ENCODE measurements at places on chromosomes 7 and 10. TPM values are rescaled to one million over a fixed set of nuclear protein-coding genes. Genes with fewer than 3 reads are reported as not detected.

DNA sequence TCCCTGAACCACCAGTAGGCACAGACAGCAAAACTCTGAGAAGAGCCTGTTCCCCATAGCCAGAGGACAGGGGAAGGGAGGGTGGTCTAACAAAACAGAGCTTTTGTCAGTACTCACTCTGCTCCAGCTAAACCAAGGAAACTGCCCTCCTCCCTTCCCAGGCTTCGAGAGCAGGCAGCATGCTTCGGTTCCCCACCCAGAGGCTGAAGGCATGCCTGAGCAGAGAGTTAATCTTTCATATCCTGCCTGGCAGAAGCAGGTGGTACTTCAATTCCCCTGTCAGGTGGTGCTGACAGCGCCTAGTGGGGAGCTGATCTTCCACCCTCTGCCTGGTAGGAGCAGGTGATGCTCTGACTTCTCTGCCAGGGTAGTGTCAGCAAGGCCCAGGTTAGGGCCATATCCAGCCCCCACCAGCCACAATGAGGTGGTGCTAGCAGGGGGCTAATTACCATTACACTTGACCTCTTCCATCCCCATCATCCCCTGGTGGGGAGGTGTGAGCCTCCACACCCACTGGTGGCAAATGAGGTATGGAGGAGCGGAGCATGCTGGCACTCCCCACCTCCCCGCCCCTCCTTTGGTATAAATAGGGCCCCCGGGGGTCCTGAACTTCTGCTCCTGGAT is 35.1 kb downstream of the SDK1 start:
- no peak for DNase-seq
- peaks cover 5% of the 10 kb centered on the region for H3K36me3 ChIP-seq
- no peak overlapping the region for H3K27ac ChIP-seq

GRCh38 chr7:126462405-126462804 is 790.3 kb downstream of the GRM8 start:
- no peak overlapping the region for H3K4me3 ChIP-seq
- H3K36me3 ChIP-seq, result no peaks in the 10 kb centered on the region
- no peaks in the 10 kb centered on the region for H3K27me3 ChIP-seq
- no peak overlapping the region for H3K27ac ChIP-seq

DNA sequence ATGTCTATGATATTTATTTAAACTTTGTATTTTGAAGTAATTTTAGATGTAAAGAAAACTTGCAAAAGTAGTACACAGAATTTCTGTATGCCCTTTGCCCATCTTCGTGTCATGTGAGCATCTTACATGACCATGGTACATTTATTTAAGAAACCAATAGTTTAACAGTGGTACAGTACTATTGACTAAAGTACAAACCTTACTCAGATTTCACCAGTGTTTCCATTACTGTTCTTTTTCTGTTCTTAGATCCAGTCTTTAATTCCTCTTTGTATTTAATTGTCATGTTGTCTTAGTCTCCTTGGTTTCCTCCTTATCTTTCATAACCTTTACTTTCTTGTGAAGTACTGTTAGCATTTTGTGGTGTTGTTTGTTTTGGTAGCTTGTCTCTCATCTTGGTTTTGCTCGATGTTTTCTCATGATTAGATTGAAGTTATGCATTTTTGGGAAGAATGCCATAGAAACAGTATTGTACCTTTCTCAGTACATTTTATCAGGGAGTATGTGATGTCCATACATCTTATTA is 24.1 kb downstream of the TAX1BP1 start:
- no peak for DNase-seq
- H3K27ac ChIP-seq, result no peak overlapping the region
- H3K4me1 ChIP-seq, result no peaks in the 10 kb centered on the region

DNA sequence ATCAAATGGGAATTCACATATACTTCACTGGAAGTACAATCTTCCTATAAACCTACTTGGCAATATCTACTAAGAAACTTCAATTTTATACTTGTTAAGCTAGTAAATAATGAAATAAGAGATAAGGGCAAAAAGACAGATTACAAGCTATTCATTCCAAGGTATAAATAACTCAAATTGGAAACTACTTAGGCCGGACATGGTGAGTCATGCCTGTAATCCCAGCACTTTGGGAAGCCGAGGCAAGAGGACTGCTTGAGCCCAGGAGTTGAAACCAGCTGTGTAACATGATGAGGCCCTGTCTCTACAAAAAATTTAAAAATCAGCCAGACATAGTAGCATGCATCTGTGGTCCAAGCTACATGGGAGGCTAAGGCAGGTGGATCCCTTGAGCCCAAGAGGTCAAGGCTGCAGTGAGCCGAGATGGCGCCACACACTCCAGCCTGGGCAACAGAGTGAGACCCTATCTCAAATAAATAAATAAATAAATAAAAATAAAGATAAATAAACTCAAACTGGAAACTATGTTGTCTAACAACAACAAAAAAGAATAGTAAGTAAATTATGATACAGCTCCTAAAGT is 37.6 kb downstream of the ARHGAP21 start:
- H3K4me1 ChIP-seq, result peaks cover 9% of the 10 kb centered on the region
- DNase-seq, result no peak
- H3K27ac ChIP-seq, result no peak overlapping the region

- H3K36me3 ChIP-seq, result no peaks in the 10 kb centered on the region
- no peaks in the 10 kb centered on the region for H3K27me3 ChIP-seq
- H3K27ac ChIP-seq, result no peak overlapping the region
- no peak for DNase-seq
- no peaks in the 10 kb centered on the region for H3K4me1 ChIP-seq
These were observed 143.1 kb downstream of the GNAI1 start for GRCh38 chr7:80277434-80278427.

DNA sequence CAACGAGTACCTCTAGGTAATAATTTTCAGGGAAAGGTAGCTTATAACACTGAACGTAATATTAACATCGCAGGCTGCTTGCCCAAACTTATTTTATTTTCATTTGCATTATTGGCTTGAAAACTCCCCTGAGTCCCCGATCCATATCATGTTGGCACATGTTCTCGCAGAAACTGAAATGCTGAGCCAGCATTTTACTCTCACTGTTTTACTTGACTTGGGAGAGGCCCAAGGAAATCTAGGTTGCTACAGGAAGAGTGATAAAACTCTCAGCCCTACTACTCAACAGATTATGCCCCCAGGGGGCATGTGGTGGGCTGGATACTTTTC is 183.5 kb upstream of the HABP2 start:
- peaks cover 4% of the 10 kb centered on the region for H3K36me3 ChIP-seq
- H3K27ac ChIP-seq, result no peak overlapping the region
- no peak overlapping the region for H3K4me3 ChIP-seq
- H3K4me1 ChIP-seq, result no peaks in the 10 kb centered on the region

DNA sequence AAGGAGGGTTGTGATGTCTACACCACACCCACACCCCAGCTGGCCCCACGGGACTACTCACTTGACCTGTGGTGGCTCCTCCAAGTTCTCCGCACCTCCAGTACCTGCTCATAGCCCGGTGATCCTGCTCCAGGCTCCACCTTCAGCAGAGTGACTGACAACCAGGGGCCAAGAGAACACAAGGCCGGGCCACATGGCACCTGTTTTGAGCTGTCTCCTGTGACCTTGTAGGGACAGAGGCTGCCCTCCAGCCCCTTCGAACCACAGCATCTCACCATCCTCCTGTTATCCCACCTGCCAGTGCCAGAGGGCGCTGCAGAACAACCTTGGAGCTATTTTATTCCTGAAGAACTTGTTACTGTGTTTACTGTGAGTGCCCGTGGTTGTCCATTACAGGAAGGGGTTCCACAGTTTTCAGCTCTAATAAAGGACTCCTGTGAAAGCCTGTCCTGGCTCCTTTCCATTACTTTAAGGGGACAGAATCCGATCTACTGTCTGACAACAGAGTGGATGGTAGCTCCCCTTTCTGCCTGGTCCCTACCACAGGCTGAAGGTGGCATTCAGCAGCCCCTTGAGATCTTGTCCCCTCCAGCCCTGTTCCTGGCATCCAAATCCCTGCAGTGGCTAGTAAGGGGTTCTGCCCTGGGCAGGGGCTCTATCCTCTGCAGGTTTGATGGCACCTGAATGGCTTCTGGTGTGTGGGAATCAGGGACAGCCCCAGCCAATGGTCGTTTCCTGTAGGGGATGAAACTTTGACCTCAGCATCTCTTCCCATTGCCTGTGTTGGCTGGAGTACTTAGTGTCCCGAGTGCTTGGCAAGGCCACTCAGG is 50.8 kb downstream of the C10orf120 start:
- no peaks in the 10 kb centered on the region for H3K36me3 ChIP-seq
- no peak overlapping the region for H3K4me3 ChIP-seq
- H3K27me3 ChIP-seq, result peaks cover 12% of the 10 kb centered on the region
- H3K27ac ChIP-seq, result no peak overlapping the region
- peak; percentile 77 for DNase-seq

DNA sequence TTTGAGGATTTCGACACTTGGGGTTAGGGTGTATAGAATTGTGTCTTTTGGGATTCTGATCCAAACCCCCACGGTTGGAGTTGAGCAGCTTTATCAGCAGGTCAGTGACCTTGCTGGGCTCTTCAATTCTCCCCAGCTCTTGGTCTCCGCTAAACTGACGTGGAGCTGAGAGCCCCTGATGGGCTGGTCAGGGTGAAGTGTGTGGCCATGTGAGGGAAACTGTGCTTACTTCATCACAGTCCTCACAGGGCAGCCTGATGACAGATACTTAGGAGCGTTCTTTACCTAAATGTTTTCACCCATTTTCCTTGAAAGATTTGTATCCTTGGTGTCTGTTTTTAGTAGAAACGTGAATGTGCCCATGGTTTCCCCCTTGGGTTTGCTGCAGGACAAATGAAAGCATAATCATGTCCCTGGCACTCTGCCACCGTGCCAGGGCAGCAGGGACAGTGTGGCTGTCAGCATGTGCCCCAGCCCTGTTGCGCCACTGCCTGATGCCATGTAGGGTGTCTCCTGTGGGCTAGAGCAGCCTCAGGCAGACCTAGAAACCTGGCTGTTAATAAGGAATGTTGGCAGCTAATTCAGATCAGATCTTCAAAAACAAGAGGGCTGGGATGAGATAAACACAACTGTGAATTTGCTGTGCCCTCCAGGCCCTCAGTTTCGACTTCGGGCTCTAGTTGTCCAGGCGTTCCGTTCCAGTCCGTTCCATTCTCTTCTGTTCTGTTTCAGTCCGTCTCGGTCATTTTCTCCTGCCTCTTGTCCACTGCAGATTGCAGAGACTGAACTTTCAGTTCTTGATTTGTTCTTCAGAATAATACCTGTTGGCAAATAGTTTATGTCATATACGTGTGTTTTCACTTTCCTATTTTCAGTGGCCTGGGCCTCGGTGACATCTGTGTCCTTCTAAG is 96.8 kb downstream of the TRRAP start:
- H3K27me3 ChIP-seq, result no peaks in the 10 kb centered on the region
- H3K4me3 ChIP-seq, result no peak overlapping the region
- no peaks in the 10 kb centered on the region for H3K4me1 ChIP-seq
- H3K27ac ChIP-seq, result peak overlapping the region; percentile 0
- no peak for DNase-seq
- H3K36me3 ChIP-seq, result peaks cover 5% of the 10 kb centered on the region

The GOT1 gene
- 37.2 TPM for total RNA-seq

The GNG11 gene
- total RNA-seq, result 0.56 TPM

The SNCG gene
- total RNA-seq, result 431 TPM

The ADCY1 gene
- total RNA-seq, result 51.9 TPM

The PALS2 gene
- 23.4 TPM for total RNA-seq

The DYDC1 gene
- total RNA-seq, result not detected

The PGAM2 gene
- 13.3 TPM for total RNA-seq
